ENCODE measurements at places on chromosomes 7 and 10.

DNA sequence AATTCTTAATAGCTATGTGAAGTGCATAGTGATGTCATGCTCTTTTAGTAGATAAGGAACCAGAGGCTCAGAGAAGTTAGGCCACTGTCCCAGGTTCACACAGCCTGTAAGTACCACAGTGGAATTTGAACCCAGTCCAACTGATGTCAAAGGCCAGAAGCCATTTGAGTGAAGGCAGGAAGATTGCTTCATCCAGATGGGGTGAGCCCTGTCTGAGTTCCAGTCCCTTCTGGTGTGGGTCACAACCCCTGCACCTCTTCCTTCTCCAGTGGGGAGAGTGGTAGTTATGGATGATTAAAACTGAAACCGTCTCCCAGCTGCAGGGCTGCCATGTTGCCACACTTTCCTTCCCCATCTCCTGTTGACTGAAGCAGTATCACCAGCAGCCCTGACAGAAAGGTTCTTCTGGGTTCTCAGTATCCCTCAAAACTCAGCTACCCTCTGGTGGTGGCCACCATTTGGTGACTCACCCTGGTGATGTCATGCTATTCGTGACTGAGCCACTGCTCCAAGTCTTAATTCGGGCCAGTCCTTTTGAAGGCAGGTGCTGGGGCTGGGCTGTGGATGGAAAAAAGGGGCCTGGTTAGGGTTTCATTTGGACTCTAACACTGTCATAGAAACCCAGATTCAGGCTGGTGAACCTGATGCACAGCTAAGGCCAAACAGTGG, 1.5 kb upstream of the C10orf95 start:
- DNase-seq, result no peak

DNA sequence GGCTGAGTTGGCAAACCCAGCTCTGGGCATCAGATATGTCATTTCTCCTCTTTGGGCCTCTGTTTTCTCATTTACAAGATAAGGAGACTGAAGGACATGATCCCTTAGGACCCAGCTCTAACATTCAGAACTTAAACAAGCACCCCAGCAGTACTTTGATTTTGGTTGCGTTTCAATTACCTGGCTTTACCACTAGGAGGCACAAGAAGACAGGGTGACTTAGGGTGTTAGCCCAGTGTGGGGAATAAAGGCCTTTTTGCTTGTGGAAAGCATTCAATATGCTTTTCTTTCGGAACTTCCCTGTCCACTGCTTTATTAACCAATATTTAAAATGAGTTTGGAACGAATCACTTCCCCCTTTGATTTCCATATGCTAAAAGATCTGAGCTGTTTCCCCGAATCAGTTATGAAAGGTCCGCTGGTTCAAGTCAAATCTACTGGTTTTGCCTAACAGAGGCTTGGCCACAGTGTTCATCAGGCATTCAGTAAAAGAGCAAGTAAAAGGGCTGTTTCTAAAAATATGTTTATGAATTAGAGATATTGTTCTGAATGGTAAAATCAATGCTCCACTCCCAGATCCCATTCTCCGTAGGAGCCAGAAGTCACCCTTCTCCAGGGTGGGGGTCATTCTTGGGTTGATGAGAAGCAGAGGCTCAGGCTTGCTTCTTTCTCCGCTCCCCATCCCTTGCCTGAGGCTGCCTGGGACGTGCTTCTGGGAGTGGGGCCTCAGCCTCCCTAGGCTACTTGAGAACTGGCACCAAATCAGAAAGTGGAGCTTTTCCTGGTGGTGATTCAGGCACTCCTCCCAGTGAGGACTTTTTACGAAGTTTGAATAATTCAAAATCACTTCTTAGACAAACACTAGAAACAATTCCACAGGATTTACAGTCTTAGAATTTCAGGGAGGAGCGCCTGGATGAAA, 105.5 kb downstream of the MYOF start:
- no peak for DNase-seq

DNA sequence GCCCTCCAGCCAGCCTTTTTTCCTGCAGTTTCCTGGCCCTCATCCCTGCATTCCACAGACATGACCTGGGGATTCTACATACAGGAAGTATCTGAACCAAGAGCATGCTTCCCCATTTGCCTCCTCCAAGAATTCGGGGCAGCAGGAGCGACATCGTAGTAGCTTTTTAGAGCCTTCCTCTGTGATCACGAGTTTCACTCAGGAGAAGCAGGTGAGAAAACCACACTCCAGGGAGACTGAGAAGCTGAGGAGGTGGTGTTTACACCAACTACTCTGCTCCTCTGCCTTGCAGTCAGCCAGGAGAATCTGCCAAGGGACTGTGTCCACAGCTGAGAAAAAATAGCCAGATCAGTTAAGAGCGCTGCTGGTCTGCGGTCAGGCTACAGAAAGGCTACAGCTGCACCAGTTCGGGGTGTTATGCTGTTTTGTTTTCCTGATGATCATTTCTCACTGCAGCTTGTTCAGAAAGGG, 54.1 kb downstream of the HSPA12A start:
- DNase-seq, result no peak

DNA sequence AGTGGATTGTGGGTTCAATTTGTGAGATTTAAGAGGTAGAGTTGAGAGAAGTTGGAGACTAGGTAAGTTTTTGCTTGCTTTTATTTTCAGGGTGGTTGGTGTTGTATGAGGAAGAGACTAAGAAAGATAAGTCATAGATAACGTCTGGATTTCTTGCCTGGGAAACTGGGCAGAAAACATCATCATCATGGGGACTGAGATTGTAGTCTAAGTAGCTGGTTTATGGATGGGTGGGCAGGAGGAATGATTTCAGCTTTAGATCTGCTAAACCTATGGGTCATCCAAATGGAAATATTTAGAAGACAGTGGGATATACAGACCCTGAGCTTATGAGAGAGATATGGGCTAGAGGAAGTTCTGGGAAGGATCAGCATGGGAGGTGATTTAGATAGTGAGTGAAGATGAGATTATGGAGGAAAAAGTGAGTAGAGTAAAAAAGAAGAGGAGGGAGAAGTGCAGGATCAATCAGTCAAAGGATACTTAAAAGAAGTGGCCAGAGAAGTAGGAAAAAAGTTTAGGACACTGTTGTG, 169.8 kb downstream of the WNT2 start:
- DNase-seq, result no peak

DNA sequence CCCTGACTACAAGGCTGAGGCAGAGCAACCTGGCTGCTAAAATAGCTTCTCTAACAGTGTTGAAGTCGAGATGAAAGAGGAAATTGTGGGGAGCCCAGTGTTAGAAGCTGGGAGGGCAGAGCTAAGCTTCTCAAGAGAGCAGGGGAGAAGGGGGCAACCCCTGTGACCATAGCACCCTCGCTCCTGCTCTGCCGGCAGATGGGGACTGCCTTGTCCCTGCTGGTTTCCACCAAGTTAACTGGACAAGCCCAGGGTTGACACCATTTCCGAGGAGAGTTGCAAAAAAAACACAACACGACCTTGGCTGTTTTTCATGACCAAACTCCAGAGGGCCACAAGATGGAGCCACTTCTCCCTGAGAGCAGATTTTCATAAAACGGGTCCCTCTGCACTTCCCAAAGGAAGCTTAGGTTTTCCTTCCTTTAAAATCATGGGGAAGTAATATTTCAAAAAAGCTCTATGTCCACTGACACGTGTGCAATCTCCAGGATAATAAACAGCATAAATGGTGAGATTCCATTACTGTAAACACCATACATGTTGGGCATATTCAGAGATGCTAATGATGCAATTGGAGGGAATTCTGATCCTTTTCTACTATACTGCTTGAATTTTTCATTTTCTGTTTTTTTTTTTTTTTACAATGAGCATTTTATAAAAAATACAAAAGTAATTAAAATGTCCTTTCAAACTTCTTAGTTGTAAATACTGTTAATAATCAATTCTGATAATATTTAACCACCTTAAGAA, 140.4 kb downstream of the PIP4K2A start:
- DNase-seq, result no peak

DNA sequence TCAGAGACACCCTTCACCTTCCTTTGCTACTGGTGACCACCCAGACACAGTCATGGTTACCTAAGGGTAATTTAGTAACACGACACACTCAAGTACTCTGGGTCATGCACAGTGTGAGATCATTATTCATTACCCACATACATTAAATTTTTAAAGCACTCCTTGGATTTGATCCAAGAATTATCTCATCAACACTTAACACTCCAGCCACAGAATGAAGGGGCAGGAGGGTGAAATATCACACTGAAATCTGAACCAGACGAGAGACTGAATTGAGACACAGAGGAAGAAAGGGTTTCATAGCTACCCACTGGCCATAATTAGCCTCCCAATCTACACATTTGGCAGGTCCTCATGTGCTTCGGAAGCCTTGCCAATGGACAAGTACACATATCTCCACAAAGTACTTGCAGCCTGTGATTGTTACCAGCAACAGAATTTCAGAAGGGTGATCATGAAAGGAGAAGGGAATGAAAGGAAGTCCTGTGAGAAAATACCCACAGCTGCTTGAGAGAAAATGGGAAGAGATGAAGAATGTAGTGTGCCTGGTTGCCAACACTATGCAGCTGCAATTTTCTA, 189.3 kb downstream of the POLR1F start:
- no peak for DNase-seq

GRCh38 chr10:77877441-77878344, 48.9 kb downstream of the DLG5 start:
- no peak for DNase-seq

DNA sequence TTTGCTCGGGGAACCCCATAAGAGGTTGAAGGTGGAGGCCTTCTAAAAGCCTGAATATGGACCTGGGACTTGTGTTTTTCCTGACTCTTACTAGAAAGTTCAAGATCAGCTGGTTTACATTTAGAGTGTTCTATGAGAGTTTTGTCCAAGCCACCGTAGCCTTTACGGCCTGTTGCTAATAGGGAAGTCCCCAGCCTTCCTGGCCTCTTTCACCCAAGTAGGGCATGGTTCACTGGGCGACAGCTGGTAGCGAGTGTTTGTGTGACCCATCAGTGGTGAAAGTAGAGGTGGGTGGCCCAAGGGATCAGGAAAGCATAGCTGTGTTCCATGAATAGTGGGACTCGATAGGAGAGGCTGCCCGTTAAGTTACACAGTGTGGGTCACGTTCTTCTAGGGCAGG, 60.1 kb downstream of the RABGEF1 start:
- DNase-seq, result no peak

- DNase-seq, result no peak
Observed at GRCh38 chr10:76080991-76081390, 649.6 kb downstream of the LRMDA start.

DNA sequence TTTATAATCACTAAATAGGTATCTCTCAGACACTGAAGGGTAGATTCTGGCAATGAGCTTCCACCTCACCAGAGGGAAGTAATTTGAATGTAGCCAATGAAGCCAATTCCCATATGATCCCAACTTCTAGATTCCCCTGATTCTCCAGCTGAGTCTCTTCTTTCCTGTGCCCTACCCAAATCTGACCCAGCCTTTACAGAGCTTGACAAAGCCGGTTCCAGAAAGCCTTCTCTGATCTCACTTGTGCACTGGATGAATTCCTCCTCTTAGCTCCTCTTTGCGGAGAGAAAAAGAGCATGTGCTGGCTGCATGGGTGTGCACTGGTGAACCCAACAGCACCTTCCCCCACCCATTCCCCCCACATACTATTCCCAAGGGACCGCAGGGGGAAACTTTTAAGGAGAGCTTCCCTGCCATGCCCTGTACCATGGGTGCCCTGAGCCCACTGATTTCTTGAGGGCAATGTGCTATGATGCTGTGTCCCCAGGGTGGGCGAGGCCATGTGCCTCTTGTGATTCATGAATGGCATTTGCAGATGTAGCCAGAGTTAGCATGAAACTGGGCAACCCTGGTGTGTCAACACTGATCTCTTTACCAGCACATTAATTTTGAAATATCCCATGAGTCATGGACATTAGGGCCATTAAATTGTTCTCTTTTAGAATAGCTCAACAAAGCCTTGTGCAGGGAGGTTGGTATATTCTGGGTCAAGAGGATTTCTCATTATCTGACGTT, 50.4 kb upstream of the PLEKHA1 start:
- no peak for DNase-seq
